ENCODE measurements at places on chromosomes 11 and 22.

DNA sequence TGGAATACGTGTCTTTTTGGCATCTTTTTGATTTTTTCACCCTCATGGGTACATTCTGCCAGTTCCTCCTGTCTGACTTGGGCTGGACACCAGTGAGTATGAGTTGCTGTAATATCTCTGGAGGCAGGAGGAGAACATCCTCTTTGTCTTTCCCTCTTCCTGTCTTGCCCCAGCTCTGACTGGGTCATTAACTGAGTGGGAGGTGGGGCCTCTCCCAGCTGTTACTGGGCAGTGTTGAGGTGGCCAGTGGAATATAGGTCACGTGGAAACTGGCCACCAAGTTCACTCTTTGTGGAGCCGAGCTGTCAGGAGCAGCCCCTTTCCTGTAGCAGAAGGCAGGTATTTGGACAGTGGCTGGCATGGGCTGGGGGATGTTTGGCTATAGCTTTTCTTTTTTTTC, 2.2 kb downstream of the GLB1L2 start:
- DNase-seq = no peak

- DNase-seq = no peak
Measured at GRCh38 chr11:68053117-68053516, 14.3 kb downstream of the TCIRG1 start.

DNA sequence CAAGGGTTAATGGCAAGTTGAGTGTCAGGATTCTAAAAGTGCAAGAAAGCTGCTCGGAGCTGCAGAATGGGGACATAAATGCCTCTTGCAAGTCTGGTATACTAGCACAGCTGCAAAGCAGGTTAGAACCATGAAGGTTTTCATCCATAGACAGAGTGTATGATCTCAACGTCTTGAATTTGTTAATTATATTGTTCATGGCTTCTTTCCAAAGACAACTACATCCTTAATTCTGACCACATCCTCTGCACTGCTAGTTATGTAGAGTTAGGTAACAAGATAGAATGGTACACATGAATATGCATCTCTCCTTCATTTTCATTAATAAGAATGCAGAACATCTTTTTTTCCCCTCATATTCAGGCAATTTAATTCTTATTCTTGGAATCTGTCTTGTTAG, 34.2 kb downstream of the EXPH5 start:
- DNase-seq = peak; percentile 7

GRCh38 chr22:41656556-41656955, 32.1 kb downstream of the SNU13 start:
- DNase-seq = no peak

DNA sequence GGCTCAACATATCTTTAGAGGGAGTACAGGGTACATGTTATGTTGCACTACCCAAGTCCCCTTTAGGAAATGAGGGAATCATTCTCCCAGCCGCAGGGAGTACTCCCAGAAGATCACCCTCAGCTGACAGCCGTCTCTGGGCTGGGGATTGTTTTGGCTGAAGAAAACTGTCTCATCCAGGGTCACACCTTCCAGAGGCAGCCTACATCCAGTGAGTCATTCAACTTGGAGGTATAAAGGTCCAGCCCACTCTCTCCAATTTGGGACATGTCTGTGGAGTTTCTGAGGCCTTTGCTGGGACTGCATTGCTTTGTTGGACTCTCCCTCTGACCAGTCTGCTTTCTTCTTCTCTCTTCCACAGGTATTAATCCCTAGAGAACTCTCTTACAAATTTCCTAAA, 42.1 kb downstream of the RASSF10 start:
- no peak for DNase-seq

- DNase-seq = no peak
Measured at GRCh38 chr11:32307471-32307870, 127.9 kb downstream of the WT1 start.

DNA sequence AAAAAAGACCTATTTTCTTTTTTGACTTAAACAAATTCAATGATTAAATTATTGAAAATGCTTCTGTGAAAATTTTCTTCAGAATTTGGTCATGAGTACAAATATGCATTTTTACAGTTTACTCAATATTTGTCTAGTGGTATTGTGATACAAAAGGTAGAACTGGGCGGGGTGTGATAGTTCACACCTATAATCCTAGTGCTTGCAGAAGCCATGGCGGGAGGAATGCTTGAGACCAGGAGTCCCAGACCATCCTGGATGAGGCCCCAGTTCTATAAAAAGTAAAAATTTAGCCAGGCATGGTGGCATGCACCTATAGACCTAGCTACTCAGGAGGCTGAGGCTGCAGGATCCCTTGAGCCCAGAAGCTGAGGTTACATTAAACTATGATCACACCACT, 90.6 kb downstream of the ARHGAP42 start:
- no peak for DNase-seq

DNA sequence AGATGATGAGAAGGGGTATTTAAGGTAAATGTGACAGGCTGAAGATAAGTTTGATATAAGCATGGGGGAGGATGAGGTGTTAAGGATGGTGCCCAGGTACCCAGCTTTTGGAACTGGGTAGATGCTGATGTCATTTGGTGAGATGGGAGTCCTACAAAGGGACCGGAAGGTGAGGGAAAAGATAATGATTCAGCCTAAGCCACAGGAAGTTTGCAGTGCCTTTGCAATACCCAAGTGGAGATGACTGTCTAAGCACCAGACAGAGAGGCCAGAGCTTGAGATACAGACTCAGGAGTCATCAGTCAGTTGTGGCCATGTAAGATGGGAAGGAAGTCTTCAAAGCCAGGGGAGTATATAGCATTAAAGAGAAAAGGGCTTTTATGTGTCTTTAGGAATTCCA, 30.0 kb upstream of the SMCO4 start:
- no peak for DNase-seq

All from CD4-positive, alpha-beta T cell treated with Interleukin-10 for 1 hour (primary cell).